Memory B cell (primary cell): ENCODE measurements at places on chromosomes 1 and 21.

DNA sequence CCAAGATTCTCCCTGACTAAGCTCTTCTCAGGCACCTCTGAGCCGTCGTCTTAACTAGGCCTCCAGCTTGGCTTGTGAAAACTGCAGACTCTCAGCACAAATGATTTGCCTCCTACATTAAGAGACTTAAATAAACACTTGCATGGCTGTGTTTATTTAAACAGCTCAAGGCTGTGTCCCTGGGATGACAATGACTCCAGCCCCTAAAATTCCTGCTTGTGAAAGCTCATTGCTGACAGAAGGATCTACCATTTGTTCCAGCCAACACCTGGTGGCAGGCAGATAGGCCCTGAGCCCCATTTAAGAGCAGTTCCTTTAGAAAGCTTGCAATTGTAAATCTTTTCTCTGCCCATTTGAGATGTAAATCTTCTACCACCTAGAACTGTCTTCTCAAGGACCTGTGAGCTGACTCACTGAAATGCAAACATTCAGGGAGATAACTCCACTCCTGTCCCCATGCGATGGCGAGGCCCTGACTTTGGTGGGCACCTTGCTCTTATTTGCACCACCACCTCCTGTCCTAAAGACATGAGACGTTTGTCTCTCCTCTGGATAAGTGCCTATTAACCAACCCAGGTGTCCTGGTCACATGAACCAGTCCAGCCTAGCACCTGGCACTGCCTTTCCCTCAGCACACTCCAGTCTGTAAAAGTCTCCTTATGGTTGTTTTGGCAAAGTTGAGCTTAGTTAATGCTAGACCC lies 15.1 kb upstream of the PCP4 start:
- no peak for DNase-seq

- no peak for DNase-seq
These were observed 106.4 kb upstream of the PBX1 start for GRCh38 chr1:164452549-164452948.

- DNase-seq = no peak
These were observed 514.4 kb upstream of the B3GALT2 start for GRCh38 chr1:193700710-193701355.

GRCh38 chr1:32917521-32917920 lies 16.3 kb upstream of the TMEM54 start:
- no peak for DNase-seq

DNA sequence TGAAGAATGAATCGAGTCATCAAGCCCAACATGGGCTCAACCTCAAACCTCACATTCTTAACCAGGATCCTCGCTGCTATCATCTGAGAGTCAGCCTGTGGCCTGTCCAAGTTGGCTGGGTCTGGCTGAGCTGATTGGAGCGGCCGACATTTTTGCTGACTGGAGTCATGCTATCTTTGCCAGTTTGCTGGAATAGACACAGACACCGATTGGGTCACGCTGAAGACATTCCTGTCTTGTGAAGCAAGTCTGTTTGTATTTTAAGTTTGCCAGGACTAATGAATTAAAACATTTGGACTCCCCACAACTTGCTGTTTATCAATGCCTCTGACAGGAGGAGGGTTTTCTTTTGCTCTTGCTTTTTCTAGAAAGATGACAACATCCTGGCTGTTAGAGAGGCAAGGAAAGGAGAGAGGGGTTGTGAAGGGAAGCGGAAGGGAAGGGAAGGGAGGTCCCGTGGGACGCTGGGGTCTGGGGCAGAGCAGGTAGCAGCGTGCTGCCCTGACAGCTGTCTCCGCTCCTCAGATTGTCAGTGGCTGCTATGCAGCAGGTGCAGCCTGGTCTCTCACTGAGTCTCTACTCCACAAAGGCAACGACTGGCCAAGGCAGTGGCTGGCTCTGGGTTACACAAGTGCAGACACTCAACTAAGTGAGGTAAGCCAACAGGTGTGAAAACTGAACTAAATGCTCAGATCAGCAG lies at the start of gene MAP3K7CL:
Gene MAP3K7CL, plus strand, starts transcription at position 375 of the 700 bp plus-strand sequence. CDS start 2,701 bp downstream, outside the sequence.
- no peak for DNase-seq

DNA sequence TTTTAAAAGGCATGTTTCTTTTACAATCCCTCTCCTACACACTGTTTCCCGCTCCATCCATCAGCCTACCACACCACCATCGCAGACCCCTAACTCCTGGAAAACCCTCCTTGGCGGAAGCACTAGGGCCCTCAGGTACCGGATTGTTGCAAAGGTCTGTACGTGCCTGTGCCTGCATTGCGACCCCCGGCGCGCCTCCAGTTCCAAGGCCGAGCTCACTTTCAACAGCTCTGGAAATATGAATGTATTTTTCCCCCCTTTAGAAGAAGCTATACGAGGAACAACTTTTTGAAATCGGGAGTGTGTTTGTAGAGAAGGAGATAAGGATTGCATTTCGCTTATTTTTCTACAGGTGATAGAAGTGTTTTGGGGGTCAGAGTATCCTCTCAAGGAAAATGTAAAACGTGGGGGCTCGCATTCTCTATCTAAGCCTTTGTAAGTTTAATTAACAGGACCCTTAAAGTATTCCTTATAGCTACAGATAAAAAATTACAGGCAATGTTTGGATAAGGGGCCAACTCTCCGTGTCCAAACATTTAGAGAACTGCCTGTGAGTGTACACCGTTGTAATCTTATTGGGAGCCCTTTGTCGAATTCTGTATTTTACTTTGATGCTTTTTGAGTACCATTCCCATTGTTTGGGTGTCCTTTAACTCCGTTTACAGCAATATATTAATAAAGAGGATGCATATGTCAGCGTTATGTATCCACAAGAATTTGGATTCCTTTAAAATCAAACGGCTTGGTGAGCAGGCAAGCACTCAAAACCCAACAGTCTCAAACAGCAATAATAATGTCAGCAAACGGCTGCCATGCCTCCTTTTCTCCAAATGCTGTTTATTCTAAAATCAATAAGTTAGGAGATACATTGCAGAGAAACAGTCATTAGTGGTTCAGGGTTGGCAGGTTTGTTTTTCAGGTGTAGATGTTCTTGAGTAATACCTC lies 5.9 kb downstream of the PRRX1 start:
- DNase-seq = no peak

DNA sequence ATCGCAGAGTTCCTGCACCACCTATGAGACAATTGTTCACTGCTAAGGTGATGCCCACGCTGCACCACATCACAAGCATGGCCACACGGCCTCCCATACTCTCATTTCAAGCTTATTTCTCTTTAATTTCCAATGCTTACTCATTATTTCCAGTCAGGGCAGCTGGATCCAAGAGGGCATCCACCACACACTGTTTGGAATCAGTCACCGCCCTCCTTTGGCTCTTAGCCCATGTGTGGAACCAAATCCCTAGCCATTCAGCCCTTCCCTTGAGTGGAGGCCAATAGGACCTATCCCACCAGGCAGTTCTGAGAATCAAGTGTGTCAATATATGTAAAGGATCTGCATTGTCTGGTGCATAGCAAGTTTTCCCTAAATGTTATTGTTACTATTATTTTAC lies 26.3 kb upstream of the PALMD start:
- no peak for DNase-seq
